ENCODE measurements at places on chromosomes 7 and 10. TPM values are rescaled to one million over a fixed set of nuclear protein-coding genes. Genes with fewer than 3 reads are reported as not detected.

DNA sequence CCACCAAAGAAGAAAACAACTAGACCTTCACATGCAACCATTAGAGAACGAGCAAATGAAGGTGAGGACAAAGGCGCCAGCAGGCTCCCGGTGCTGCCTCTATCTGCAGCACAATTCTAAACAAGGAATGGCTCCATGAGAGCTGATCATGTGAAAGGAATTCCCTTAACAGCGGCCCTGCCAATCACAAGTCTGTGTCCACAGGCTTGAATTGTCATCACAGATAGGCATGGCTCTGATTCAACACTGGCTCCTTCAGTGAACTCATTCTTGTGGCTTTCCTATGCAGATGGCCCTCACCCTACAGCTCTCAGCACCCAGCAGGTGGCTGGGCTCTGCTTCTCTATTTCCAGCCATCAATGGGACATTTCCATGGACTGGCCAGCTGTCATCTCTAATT lies 36.2 kb downstream of the LAMB1 start:
- H3K27ac ChIP-seq, result no peak overlapping the region
- no peak overlapping the region for H3K4me3 ChIP-seq
- no peaks in the 10 kb centered on the region for H3K27me3 ChIP-seq
- no peak for DNase-seq

DNA sequence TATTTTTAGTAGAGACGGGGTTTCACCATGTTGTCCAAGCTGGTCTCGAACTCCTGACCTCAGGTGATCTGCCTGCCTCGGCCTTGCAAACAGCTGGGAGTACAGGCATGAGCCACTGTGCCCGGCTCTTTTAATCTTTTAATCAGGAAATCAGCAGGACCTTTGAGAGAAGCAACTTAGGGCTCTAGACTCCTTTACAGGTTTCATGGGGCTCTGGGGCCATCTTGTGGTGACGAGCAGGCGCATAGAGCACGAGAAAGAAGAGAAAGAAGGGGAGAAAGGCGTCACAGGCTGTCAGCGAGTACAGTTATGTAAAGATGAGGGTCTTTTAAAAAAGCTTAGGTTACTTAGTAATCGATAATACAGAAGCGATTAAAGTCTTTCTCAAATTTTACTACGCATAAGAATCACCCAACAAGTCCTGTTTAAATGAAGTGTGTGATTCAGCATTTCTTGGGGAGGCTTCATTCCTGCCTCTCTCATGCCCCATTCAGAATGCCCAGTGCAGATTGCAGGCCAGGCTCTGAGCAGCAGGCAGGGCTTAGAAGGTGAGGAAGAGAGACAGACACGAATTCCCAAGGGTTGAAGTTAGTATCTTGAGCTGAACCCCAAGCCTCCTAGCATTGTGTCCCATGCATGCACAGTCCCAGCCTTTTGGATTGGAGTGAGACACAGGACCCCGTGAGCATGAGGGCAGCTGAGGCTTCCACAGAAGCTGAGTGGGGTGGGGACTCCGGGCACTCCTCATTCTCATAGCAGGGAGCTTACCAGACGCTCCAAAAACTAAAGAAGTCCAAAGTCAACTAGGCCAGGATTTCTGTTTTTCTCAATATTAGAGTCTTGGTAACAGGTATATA lies 23.6 kb upstream of the PFKP start:
- H3K36me3 ChIP-seq, result no peaks in the 10 kb centered on the region
- DNase-seq, result peak; percentile 57
- H3K27ac ChIP-seq, result no peak overlapping the region
- no peaks in the 10 kb centered on the region for H3K4me1 ChIP-seq
- no peaks in the 10 kb centered on the region for H3K27me3 ChIP-seq
- H3K4me3 ChIP-seq, result no peak overlapping the region

DNA sequence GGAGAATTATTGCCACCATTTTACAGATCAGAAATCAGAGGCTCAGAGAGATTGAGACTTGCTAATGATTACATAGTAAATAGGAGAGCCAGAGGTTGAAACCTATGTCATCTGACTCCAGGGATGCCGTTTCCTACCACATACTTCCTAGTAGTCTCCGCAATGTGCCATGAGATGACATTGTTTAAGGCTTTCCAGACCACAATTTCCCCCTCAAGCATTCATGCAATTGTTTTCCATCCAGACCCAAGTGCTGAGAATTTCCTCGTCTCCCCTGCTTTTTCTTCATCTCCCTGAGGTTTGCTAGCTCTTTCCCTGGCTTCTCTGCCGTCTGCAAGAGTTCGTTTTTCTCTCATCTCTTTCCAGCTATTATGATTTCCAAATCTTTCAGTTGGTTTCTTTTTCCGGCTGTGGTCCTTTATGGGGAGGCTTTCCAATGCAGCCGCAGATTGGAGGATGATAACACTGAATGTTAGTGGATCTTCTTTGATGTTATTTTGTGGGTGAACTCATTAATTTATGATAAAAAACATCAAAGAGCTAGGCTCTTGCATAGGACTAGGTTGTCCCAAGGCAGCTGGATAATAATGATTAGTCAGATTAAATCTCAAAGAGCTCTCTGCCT lies 6.9 kb upstream of the GOLGA7B start:
- no peak overlapping the region for H3K4me3 ChIP-seq
- H3K4me1 ChIP-seq, result peaks cover 26% of the 10 kb centered on the region
- no peak for DNase-seq

Gene VAX1
- total RNA-seq, result not detected

- no peak overlapping the region for H3K27ac ChIP-seq
- H3K36me3 ChIP-seq, result no peaks in the 10 kb centered on the region
- no peak for DNase-seq
- H3K4me3 ChIP-seq, result no peak overlapping the region
- no peaks in the 10 kb centered on the region for H3K4me1 ChIP-seq
- H3K27me3 ChIP-seq, result peaks cover 12% of the 10 kb centered on the region
These were observed 40.7 kb downstream of the MRPL32 start for GRCh38 chr7:42972699-42973500.

GRCh38 chr7:74051193-74051592 lies 23.2 kb downstream of the ELN start:
- no peak overlapping the region for H3K27ac ChIP-seq
- no peaks in the 10 kb centered on the region for H3K36me3 ChIP-seq
- no peak overlapping the region for H3K4me3 ChIP-seq
- H3K4me1 ChIP-seq, result no peaks in the 10 kb centered on the region

Gene NRAP
- not detected for total RNA-seq

- H3K27me3 ChIP-seq, result no peaks in the 10 kb centered on the region
- H3K4me3 ChIP-seq, result peak overlapping the region; percentile 98
- peaks cover 54% of the 10 kb centered on the region for H3K36me3 ChIP-seq
- H3K27ac ChIP-seq, result peak overlapping the region; percentile 56
- H3K4me1 ChIP-seq, result peaks cover 72% of the 10 kb centered on the region
These were observed 107.5 kb downstream of the ELMO1 start for GRCh38 chr7:37341033-37341630.

DNA sequence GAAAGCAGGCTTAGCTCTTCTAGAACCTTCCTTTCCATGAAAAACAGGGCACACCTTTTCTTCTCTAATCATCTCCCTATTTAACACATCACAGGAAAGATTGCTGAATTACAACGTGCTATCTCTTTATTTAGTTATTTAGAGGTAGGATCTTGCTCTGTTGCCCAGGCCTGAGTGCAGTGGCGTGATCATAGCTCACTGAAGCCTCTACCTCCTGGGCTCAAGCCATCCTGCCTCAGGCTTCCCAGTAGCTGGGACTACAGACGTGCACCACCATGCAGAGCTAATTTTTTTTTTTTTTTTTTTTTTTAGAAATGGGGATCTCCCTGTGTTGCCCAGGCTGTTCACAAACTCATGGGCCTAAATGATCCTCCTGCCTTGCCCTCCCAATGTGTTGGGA lies 251.2 kb downstream of the PRPF18 start:
- DNase-seq, result no peak
- H3K36me3 ChIP-seq, result no peaks in the 10 kb centered on the region
- H3K27me3 ChIP-seq, result peaks cover 2% of the 10 kb centered on the region
- H3K4me3 ChIP-seq, result no peak overlapping the region
- H3K27ac ChIP-seq, result no peak overlapping the region
- H3K4me1 ChIP-seq, result no peaks in the 10 kb centered on the region

Gene ZP3
- total RNA-seq, result 4.0 TPM

- DNase-seq, result no peak
- H3K36me3 ChIP-seq, result no peaks in the 10 kb centered on the region
- no peak overlapping the region for H3K27ac ChIP-seq
- H3K4me1 ChIP-seq, result no peaks in the 10 kb centered on the region
- H3K4me3 ChIP-seq, result no peak overlapping the region
- H3K27me3 ChIP-seq, result no peaks in the 10 kb centered on the region
These were observed 767.2 kb downstream of the REEP3 start for GRCh38 chr10:64288404-64288803.

Gene ZNF503
- total RNA-seq, result 0.26 TPM

Gene FRMD4A
- 0.82 TPM for total RNA-seq

DNA sequence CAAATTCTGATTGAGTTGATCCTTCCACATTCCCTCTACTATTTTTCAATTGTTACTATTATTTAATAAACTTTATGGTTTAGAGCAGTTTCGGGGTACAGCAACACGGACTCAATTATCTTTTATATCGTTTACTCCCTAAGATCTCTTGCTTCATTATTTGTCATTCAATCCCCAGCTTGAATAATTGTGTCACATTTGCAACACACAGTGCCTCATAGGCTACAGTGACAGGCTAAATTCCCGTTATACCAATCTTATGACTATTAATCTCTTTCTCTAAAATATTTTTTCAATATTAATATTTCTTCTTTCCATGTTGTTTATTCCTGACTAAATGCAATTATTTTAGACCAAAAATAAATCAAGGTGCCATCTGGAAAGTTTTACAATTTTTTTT lies 4.0 kb upstream of the COL28A1 start:
- no peak overlapping the region for H3K27ac ChIP-seq
- H3K4me1 ChIP-seq, result no peaks in the 10 kb centered on the region
- DNase-seq, result no peak
- no peaks in the 10 kb centered on the region for H3K36me3 ChIP-seq
- no peak overlapping the region for H3K4me3 ChIP-seq

Gene KLF14
- not detected for total RNA-seq

GRCh38 chr10:22629852-22630233 lies 84.5 kb downstream of the PIP4K2A start:
- peaks cover 31% of the 10 kb centered on the region for H3K36me3 ChIP-seq
- H3K4me3 ChIP-seq, result peak overlapping the region; percentile 78
- DNase-seq, result no peak
- peaks cover 92% of the 10 kb centered on the region for H3K4me1 ChIP-seq
- H3K27ac ChIP-seq, result peak overlapping the region; percentile 96

- H3K4me1 ChIP-seq, result peaks cover 8% of the 10 kb centered on the region
- H3K36me3 ChIP-seq, result peaks cover 38% of the 10 kb centered on the region
These were observed 54.9 kb downstream of the AKAP9 start for GRCh38 chr7:91995391-91996105.

Gene PDZD7
- total RNA-seq, result 0.50 TPM

DNA sequence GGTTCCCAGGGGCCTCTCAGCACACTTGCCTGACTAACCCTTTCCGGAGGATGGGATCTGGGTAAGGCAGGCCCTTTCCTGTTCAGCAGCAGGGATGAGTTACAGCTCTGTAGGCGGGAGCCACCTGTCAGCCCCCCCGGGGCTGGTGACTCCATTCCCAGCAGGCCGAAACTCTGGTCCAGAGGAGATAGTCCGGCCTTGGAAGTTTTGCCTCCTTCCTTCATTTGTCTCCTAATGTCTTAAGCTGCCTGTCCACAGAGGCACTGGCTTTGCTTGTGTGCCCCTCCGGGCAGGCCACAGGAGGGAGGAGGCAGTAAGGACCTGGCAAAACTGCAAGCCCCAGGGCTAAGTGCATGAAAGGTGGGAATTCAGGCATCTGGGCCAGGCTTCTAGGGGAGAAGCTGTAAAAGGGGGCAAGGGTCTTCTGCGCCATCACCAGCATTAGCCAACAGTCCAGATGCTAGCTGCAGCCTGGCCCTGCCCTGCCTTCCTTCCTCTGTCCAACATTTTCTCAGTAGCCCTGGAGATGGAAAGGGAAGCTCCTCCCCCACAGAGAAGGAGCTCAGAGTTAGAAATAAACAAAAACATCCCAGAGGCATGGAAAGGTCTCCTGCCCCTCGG lies 1.2 kb downstream of the ADIRF start:
- H3K27me3 ChIP-seq, result peaks cover 33% of the 10 kb centered on the region
- no peak overlapping the region for H3K4me3 ChIP-seq
- H3K36me3 ChIP-seq, result no peaks in the 10 kb centered on the region
- no peak for DNase-seq
- H3K27ac ChIP-seq, result no peak overlapping the region
- H3K4me1 ChIP-seq, result peaks cover 23% of the 10 kb centered on the region

- H3K4me1 ChIP-seq, result peaks cover 9% of the 10 kb centered on the region
- no peaks in the 10 kb centered on the region for H3K36me3 ChIP-seq
- H3K27me3 ChIP-seq, result no peaks in the 10 kb centered on the region
- H3K4me3 ChIP-seq, result no peak overlapping the region
- DNase-seq, result no peak
- H3K27ac ChIP-seq, result no peak overlapping the region
These were observed 120.3 kb downstream of the VIPR2 start for GRCh38 chr7:159024280-159024951.

DNA sequence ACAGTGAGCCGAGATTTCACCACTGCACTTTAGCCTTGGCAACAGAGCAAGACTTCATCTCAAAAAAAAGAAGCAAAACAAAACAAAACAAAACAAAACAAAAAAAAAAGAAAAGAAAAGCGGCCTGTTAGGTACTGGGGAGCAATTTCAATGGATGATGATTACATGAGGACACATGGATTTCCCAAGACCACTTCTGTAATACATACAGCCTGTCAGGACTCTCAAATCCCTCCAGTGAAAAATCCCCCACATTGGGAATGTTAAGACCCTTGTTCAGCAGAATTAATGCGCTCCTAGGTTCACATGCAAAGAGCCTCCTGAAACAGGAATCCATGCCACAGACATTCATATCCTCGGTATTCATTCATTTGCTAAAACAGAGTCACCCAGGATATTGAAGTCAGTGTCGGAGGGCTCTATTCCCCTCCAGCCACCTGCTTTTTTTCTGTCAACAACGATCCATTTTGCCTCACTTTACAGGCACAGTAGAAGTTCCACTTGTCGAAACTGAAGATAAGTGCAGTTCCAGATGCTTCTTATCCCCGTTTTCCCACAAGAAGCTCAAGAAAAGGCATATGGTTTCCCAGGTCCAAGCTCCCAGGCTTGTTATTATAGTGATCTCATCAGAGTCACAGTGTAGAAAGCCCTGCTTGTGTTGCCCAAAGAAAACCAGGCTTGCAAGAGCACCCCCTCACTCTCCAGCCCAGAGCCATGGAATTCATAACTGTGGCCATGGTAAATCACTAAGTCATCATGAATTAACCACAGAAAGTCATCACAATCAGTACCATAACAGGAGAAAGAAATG lies 20.2 kb downstream of the SLC16A12 start:
- no peak for DNase-seq
- peaks cover 5% of the 10 kb centered on the region for H3K27me3 ChIP-seq
- no peaks in the 10 kb centered on the region for H3K4me1 ChIP-seq
- H3K36me3 ChIP-seq, result no peaks in the 10 kb centered on the region
- H3K27ac ChIP-seq, result no peak overlapping the region

Gene GPR85
- not detected for total RNA-seq

Gene NXPH1
- not detected for total RNA-seq

Gene PGAM2
- total RNA-seq, result 0.34 TPM
